MCF 10A (cell line): ENCODE measurements at places on chromosomes 11 and 22.

GRCh38 chr11:26948881-26949280 lies 45.0 kb upstream of the FIBIN start:
- DNase-seq: no peak

DNA sequence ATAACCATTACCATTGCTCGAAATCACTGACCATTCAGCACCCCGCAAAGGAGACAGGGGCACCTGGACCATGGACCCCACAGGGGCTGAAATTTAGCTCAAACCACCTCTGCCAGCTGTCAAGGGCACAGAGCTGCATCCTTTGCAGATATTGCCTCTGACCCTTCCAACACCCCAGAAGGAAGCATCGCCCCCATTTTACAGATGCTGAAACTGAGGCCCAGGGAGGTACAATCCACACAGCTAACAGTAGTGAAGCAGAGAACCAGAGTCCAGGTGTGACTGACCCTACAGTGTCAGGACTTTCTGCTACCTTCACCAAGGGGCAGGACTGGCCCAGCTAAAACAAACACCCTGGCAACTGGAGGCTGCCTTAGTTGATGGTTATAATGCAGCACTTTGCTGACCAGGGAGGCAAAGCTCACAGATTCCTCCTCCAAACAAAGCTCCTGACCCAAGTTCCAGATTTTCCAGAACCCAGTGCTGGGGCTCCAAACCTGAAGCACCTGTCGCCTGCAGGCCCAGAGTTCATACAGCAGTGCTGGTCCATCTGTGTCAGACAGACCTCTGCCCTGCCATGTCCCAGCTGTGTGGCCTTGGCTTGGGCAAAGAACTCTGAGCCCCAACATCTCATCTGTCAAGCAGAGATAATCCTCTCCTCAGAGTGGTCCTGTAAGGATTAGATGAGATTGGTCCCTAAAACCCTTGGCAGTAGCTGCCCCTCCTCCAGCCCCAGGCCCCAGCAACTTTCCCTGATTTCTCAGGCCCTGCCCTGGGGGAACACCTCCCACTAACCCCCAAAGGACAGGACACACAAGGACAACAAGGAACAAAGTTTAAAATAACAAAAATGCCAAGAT lies 15.2 kb upstream of the ARAP1 start:
- no peak for DNase-seq

DNA sequence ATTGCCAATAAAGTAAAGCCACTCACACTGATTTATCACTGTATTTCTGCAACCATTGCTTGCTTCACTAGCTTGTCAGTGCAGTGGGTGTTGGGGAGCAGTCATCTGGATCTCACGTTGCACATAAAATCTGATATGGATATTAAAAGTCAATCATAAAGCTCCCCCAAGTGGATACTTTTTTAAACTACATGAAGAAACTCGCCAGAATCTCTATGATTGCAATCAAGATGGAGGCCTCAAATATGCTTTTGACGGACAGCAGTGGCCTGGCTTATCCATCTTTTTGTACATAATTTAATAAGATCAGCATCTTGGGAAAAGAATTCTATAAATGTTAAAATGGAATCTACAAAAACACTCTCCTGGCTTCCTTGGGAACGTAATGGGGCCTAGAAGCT lies 137.7 kb downstream of the WT1 start:
- DNase-seq: peak; percentile 50

DNA sequence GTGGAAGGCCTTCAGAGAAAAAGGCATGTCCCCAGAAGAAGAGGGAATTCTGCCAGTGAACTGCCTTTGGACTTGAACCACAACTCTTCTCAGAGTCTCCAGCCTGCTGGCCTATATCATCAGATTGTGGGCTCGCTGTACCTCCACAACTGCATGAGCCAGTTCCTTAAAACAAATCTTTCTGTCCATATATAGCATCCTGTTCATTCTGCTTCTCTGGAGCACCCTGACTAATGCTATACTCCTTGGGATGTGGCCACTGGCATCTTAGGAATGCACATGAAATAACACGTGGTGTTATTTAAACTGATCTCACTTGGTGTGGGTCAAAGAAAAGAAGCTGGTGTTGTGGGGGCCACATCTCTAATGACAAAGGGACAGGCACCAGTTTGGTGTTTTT lies 58.3 kb upstream of the VSTM5 start:
- peak; percentile 40 for DNase-seq

DNA sequence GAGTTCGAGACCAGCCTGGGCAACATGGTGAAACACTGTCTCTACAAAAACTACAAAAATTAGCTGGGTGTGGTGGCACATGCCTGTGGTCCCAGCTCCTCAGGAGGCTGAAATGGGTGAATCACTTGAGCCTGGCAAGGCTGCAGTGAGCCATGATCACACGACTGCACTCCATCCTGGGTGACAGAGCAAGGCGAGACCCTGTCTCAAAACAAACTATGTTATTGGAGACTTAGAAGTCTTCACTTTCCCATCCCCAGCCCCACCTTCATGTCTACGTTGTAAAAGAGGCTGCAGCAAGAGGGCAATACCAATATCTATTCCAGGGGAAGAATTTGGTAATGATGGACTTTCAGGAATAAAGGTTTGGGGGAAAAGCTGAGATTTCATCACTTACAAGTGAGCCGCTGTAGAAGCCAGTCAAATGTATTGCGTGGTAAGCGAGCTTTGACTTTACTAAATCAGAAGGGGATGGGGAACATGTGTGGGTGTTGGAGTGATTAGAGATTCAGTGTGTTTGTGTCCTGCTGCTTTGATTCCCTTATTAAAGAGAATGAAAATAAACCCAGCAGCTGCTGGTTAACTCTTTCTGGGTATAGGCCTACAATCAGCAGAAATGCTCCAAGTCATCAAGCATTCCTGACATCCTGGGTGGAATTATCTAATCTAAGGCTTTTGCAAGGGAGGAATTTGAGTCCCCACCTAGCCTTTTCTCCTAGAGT lies 53.7 kb downstream of the UBASH3B start:
- DNase-seq: peak; percentile 60

- DNase-seq: no peak
Observed at GRCh38 chr11:44854741-44855492, 95.8 kb downstream of the TP53I11 start.

DNA sequence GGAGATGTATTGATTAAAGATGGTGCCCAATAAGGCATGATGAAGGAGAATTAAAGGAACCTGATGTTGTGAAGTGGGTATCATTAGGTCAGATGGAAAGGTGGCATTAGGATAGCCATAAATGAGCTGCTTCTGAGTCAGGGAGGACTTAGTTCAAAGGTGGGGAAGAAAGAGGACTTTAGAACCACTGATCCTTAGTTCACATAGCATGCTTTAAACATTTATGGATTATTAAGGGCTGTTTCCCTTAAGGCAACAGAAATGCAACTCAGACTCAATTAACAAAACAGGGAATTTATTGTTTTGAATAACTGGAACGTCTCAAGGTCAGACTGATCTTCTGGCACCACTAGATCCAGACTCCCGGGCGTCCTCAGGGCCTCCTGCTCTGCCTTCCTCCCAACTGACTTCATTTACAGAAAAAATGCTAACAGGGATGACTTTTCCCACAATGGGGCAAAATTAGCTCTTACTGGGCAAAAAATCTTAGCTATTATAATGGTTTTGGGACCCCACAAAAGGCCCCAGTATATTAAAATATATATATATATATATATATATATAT lies 1526.0 kb downstream of the TBC1D22A start:
- DNase-seq: no peak

- peak; percentile 4 for DNase-seq
Observed at GRCh38 chr11:81963018-81963417, 770.6 kb downstream of the FAM181B start.

DNA sequence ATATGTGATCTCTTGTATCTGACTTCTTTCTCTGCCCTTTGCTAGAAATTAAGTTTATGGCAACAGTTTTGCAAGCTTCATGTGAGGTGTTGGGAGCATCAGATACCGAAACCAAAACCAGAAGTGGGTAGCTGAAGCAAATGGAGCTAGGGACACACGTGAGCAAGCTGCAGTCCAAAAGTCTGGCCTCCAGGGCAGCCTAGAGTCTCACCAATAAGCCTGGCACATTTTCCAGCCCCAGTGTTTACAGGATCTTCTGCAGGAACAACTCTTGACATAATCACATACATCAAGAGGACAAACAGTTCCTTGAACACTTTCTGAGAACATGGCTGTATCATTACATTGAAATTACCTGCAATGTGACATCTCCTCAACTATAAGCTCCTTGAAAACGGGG lies 114.1 kb downstream of the LARGE1 start:
- DNase-seq: no peak

DNA sequence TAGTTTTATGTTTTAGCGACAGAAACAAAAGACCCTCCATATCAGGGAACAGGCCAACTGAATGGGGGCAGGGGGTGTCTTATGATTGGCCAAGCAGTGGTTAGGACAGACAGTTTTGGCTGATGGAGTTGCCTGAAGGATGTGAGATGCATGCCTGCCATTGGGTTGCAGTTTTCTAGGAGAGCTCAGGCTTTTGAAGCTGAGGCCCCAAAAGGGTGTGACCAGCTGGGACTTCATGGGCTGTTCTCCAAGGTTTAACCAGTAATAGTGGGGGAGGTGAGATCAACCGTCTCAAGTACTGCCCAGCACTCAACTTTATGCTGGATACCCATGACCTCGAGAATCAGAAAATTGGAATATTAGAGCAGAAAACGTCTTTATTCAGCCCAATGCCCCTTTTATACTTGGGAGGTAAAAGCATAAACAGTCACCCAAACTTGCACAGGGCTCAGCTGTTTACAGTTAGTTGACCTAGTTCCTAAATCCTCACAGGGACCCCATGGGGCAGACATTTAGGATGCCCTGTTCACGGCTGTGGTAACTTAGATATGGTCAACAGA lies 13.5 kb downstream of the DTX4 start:
- DNase-seq: no peak
